ENCODE measurements at places on chromosomes 16 and 17. TPM values are rescaled to one million over a fixed set of nuclear protein-coding genes. Genes with fewer than 3 reads are reported as not detected.

Gene SERPINF2
- 0.33 TPM for total RNA-seq

Gene KRTAP9-8
- not detected for total RNA-seq

Gene PHLPP2
- 7.8 TPM for total RNA-seq

Gene COX11
- 89.5 TPM for total RNA-seq

Gene KIF2B
- not detected for total RNA-seq

Gene CAMKK1
- 8.6 TPM for total RNA-seq

Gene AFMID
- 42.8 TPM for total RNA-seq

Gene SLC2A4
- total RNA-seq = 0.44 TPM

Gene ADAD2
- not detected for total RNA-seq

Gene SLC16A6
- 0.15 TPM for total RNA-seq

Gene XAF1
- 32.1 TPM for total RNA-seq

Gene ACSM2B
- total RNA-seq = not detected

Gene KRTAP4-4
- not detected for total RNA-seq

Gene CD7
- 0.66 TPM for total RNA-seq

Gene ARL16
- 21.0 TPM for total RNA-seq

Gene GINS3
- total RNA-seq = 1.5 TPM

Gene NECAB2
- total RNA-seq = under 0.01 TPM

Gene BCKDK
- total RNA-seq = 26.5 TPM

Gene CCL5
- total RNA-seq = not detected

Gene ARHGAP23
- total RNA-seq = 46.0 TPM

Gene HAGHL
- total RNA-seq = 16.4 TPM

Gene GP1BA
- not detected for total RNA-seq

Gene KCNH6
- total RNA-seq = not detected

Gene XYLT1
- 23.1 TPM for total RNA-seq

Gene TUBG2
- 12.2 TPM for total RNA-seq

Gene WNT3
- total RNA-seq = 1.2 TPM
